A549 (cell line): ENCODE measurements at places on chromosomes 3 and 15.

DNA sequence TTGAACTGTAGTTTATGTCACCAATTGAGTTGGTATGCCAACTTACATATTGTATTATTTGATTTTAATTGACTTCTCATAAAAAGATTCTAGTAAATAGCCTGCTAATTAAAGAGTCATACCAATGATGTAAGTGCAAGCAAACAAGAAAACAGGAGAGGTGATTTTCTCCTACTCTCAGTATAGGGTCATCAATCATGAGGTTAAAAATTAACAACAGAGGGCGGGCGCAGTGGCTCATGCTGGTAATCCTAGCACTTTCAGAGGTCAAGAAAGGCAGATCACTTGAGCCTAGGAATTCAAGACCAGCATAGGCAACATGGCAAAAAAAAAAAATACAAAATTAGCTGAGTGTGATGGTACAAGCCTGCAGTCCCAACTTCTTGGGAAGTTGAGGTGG lies 108.7 kb downstream of the MYO9A start:
- peak; percentile 44 for DNase-seq

DNA sequence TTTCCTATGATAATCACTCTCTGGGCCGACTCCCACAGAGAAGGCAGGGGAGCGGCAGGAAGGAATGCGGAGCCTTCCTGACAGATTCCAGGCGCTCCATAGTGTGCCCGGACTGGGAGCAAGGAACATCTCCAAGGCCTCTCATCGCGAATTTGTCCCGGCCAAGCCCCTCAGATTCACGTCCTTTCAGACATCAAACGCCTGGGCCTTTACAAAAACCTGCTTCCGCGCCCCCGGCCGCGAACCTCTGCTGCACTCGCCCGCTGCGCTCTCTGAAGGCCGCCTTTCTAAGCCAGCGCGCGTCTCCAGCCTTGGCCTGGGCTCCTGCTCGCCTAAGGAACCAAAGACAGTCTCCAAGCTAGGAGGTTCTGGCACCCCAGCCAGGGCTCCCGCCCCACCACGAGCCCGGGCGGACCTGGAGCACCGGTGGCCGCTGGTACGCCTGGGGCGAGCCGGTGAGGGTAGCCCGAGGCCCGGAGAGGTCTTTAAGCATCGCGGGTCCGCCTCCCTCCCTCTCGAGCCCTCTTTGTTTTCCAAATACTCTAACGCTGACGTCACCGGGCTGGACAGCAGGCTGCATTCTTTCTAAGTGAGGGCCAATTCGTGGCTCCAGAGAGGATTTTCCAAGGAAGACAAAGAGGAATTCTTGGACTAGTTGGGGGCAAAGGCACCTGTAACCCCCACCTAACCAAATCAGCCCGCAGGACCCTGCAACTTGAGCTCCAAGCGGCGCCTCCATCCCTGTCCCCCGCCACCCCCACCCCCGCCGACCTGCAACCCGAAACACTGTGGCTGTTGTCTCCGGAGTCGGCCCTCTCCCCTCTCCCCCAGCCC lies 759 bp downstream of the AMOTL2 start:
- DNase-seq, result no peak

DNA sequence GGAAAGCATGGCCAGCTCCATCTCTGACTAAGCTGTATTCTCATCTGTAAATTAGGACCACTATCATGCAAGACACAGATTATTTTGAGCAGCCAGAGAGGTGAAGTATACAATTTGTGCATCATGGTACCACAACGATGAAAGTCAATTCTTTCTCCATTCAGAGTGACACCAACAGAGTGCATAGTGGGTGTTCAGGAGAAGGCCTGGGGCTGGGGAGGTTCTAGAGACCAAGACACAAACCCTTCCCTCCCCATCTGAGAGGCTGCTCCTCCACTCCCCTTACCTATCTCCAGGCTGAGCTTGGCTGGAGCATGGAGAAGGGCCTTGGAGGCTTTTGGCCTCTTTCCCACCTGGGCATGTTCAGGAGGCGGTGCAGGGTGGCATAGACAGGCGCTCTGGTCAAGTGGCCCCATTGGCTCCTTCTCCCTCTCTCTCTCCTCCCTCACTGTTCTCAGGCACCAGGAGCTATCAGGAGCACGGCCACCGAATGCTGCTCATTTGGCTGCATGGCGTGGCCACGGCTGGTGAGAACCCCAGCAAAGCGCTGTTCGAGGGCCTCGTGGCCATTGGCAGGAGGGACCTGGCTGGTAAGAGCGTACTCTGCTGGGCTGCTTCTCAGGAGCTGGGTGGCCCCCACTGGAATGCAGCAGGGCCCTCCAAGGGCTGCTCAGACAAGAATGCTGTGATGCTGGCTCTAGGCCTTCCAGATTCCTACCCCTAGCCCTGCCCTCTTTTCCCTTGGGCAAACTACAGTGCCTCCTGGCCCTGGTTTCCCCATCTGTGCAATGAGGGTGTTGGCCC lies 37.9 kb downstream of the ANKDD1A start:
- DNase-seq, result no peak

DNA sequence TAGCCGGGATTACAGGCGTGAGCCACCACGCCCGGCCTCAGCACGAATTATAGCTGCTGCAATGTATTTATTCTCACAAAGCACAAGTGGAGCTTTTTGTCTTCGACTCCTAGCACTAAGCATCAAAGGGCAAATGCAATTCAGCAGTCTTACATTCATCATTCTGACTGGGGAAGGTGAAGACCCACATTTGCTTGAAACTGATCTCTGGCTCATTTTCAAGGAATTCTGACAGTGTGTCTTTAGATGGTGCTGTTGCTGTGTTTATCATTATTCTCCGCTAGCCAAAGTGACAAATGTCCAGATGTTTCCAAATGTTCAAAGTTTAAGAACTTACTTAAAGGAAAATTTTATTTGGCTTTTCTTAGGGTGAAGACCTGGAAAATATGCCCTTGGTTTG lies 55.9 kb downstream of the SGO1 start:
- DNase-seq, result no peak

DNA sequence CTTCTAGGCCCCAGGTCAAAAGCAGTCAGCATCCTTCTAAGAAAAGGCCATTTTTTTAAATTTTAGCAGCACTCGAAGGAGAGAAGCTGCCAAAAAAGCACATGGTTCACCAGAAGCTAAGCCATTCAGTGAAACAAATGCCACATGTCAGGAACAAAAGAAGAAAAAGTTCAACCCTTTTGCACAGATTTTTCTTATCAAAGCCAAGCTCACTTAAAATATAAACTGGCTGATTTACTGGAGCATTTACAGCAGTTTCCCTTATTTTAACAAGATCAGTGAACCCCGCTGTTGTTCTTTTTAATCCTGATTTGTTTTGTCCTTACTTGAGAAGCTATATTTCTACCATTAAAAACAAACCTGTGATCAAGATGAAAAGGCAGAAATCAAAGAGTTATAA lies 46.5 kb upstream of the SYNPR start:
- no peak for DNase-seq

DNA sequence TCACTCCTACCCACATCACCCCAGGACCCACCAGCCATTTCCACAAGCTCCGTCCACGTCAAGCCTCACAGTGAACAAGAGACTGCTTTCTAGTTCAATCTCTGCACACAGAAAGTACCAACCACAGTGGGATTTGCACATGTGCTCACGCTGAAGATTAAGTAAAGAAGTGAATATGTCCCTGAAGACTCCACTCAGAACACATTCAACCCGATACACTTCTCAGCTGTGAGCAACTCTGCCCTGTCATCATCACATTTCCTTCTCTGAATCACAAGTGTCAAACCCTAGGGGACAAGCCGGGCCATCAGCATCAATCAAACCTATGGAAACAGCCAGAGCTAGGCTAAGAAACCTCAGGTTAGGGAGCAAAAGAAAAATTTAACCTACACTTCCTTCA lies 1.9 kb downstream of the STIMATE start:
- no peak for DNase-seq

DNA sequence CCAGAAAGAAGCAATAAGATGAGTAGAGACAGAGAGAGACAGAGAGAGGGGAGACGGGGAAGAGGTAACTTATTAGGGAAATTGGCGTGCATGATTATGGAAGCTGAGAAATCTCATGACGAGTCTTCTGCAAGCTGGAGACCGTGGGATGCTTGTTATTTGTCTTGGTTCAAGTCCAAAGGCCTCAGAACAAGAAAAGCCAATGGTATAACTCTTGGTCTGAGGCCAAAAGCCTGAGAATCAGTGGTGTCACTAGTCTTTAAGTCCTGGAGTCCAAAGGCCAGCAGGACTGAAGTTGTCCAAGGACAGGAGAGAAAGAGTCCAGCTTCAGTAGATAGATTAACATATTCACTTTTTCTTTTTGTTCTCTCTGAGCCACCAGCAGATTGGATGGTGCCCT lies 613.6 kb downstream of the CADM2 start:
- no peak for DNase-seq
